Stimulated activated CD4-positive, alpha-beta T cell treated with anti-CD3 and anti-CD28 coated beads, Interleukin-1b, Interleukin-23, amount 100 ng/mL, for 4 hours (primary cell): ENCODE measurements at places on chromosomes 11 and 22.

DNA sequence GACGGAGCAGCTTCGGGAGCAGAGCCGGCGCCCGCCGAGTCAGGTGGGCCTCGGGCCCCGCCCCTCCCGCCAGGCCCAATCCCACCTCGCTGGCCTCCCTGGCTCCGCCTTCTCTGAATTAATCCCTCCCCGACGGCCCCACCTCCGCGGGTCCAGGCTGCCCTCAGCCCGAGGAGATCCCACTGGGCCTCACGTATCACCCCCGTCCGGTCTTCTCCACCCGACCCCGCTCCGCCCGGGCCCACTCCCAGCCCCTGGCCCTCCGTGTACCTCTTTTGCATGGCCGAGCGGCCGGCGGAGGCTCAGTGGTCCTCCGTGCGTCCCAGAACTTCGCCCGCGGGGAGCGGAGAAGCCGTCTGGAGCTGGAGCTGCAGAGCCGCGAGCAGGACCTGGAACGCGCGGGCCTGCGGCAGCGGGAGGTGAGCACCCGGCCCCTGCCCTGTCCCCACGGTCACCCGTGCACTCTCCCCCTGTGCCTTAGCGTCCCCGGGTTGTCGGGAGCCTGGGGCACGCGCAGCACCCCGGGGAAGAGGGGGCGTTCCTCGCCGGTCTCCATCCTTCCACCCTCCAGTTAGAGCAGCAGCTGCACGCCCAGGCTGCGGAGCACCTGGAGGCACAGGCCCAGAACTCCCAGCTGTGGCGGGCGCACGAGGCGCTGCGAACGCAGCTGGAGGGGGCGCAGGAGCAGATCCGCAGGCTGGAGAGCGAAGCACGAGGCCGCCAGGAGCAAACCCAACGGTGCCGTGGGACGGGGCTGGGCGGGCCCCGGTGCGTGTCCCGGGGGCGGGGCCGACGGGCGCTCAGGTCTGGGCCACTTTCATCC is 2.2 kb upstream of the CD151 start:
- peak; percentile 53 for DNase-seq

GRCh38 chr11:118139578-118139977 is 13.0 kb downstream of the SCN4B start:
- no peak for DNase-seq

GRCh38 chr11:73851046-73851764 is 25.4 kb downstream of the COA4 start:
- DNase-seq = no peak

DNA sequence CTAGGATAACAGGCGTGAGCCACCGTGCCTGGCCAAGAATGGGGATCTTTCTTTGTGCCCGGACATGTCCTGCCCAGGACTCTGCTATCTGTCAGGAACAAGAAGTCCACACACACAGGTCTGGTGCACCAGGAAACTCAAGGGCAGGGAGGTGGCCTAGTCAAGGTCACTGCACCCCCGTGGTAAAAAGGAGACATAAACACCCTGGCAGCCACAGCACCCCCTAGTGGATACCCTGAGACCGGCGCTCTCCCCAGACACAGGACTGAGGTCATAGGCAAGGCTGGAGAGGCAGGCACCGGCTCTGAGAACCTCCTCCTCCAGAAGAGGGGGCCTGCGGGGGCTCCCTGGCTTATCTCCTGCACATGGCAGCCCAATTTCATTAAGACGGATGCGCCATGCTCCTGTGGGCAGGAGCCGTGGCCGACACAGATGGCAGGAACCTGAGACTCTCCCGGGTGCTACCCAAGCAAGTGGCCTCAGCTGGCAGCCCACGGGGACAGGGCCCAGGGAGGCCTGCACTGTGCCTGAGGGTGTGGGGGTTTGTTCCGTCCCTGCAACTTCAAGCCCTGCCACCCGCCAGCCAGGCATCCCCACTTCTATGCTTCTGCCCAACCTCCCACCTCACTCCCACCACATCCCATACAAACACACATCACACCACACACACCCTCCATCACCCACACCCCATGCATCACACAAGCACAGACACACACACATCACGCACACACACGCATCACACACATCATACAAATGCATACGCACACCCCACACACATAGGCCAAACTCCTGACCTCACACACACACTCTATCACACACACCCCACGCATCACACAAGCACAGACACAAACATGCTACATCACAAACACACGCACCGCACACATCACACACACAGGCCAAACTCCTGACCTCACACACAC is 19.6 kb downstream of the MACROD1 start:
- peak; percentile 45 for DNase-seq

DNA sequence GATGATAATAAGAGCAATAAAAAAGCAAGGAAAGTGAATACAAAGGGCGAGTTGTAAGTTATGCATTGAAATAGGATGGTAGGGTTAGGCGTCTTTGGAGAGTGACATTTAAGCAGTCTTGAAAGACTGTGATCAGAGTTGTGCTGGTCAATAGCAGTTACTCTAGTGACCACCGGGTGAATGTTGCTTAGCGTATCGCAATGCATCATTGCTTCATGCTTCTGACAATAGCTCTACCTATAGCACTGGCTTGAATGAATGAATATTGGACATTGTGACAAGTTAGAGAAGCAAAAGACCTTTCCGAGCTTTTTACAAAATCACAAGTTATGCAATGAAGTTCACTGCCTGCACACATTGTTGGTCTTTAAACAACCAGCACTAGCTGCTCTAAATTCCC is 7.7 kb upstream of the OR8B12 start:
- no peak for DNase-seq

DNA sequence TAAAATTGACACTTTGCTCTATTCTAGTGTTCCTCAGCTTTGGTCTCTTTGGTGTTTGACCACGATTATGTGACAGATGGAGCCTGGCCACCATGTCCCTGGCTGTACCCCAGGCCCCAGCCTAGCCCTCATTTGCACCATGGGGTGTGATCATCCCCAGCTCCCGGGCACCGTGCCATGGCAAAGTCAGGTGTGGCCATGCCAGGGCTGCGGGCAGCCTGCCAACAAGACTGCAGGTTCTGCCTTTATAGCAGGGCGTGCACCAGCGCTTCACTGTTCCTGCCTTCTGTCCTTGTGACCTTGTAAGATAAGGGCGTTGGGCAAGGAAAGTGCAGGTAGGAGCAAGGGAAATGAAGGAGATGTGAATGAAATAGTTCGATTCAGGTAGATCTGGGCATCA is 22.4 kb upstream of the APOBEC3A start:
- no peak for DNase-seq

DNA sequence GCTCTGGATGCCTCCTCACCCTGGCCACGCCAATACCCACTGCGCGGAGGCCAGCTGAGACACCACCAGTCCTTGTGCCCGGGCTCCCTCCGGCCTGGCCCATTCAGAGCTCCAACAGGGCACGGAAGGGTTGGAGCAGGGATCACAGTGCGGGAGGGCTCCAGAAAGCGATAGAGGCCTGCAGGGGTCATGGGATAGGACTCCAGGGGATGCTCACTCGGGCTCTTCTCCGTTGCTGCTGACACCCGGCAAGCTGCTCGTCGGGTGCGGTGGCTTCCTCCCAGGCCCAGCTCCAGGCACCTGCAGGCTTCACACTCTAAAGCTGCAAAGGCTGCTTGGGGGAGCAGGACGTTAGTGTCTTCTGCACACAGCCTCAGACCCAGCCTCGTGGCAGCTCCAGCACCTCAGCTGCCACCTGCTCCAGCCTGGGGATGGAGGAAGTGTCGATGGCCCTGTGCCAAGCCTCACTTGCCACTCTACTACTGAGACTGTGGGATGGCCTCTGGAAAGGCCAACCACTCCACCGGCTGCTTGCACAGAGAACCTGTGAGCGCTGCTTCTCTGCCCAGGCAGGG is 10.6 kb downstream of the WNT7B start:
- DNase-seq = no peak

DNA sequence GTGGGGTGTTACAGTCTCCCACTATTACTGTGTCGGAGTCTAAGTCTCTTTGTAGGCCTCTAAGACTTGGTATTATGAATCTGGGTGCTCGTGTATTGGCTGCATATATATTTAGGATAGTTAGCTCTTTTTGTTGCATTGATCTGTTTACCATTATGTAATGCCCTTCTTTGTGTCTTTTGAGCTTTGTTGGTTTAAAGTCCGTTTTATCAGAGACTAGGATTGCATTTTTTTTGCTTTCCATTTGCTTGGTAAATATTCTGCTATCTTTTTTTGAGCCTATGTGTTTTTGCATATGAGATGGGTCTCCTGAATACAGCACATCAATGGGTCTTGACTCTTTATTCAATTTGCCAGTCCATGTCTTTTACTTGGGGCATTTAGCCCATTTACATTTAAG is 97.6 kb downstream of the PDE3B start:
- no peak for DNase-seq

DNA sequence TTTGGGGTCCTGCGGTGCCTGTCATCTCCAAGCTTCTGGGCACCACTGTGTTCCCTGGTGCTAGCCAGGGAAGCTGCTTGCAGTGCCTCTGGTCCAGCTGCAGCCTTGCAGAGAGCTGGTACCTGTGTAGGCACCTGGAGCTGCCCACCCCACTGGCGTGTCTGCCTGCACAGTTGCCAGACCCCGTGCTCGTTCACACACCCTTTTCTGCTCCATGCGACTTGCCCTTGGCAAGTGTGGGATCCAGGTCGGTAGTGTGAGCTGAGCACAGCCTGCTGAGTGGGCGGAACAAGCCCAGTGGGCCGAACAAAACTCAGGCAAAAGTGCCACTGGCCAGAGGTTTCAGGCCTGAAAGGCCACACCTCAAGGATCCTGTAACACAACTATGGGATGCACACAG is 146.5 kb upstream of the MTMR2 start:
- DNase-seq = no peak
